ENCODE measurements at places on chromosomes 7 and 10. TPM values are rescaled to one million over a fixed set of nuclear protein-coding genes. Genes with fewer than 3 reads are reported as not detected.

- DNase-seq = peak; percentile 68
These were observed 171.1 kb downstream of the GLI3 start for GRCh38 chr7:42065942-42066341.

DNA sequence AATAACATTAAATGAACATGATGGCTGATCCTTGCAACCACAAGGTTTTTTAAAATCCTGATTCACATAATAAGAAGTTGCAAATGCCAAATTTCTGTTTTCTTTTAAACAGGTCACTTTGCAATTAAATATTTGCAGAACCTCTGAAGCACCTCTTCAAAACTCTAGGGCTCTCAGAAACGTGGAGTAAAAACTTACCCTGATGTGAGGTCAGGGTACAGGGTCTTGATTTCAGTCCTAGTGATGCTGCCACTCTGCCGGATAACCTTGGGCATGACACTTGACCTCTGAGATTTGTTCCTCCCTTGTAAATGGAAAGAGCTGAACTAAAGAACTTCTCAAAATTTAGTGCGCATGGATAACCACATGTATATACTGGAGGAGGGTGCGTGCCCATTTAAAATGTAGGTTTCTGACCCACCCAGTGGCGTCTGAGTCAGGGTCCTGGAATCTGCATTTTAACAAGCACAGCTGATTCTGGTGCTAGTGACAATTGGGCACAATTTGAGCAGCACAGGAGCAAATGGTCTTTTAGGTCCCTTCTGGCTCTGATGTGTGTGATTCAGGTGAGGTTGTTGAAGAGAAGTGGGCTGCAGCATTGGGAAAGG lies 35.5 kb upstream of the TNPO3 start:
- no peak for DNase-seq

DNA sequence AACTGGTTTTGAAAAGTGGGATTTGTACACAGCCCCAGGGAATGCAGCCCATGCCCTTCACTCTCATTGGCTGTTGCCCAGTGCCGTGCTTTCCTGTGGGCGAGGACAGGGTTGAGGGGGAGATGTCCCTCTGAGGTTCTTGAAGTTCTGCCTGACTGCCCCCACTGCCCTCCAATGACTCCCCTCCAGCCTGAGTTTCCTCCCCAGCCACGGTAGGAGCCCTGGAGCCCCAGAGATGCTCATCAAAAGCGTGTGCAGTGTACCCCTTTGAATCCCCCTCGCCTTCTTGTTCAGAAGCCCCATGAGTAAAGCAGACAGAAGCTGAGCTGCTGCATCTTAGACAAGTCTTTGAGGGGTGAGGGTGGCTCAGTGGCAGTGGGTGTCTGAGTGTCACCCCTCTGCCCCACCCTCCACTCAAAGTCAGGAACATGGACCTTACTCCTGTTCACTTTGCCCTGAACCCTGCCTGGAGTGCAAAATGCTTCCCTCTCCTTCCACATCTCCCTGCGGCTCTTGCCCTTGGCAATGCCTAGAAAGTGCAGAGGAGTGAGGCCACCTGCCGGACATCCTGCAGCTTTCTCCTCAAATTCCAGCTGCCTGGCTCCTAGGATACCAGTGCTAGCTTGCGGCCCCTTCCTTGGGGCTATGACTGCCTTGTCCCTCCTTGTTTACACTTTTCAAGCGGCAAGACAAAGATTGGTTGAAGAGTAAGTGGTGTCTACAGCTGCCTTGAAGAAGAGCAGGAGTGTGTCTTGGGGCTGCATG lies 19.9 kb downstream of the FAM241B start:
- no peak for DNase-seq

- no peak for DNase-seq
These were observed 4.0 kb downstream of the OPN4 start for GRCh38 chr10:86658261-86658741.

DNA sequence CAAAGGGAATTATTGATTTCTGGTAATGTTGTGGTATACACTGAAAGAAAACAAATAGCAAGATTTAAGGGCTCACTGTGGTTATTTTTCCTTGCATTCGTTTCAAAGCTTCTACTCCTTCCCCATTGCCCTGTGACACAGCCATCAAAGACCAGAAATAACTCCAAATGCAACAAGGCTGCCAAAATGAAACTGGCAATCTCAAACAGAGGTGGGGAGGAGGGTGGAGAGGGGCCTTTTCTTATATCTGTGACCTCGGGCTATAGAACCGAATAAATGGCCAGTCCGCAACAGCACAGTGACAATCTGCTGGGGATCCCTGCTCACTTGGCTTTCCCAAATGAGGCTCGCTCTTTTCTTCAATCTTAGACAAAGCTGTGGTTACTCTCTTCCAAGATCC lies 17.4 kb upstream of the SPOCK2 start:
- DNase-seq = no peak

GRCh38 chr7:47763063-47763974 lies 181.4 kb upstream of the TNS3 start:
- DNase-seq = peak; percentile 81

- DNase-seq = no peak
These were observed 43.4 kb upstream of the DNAJB6 start for GRCh38 chr7:157293413-157293788.

DNA sequence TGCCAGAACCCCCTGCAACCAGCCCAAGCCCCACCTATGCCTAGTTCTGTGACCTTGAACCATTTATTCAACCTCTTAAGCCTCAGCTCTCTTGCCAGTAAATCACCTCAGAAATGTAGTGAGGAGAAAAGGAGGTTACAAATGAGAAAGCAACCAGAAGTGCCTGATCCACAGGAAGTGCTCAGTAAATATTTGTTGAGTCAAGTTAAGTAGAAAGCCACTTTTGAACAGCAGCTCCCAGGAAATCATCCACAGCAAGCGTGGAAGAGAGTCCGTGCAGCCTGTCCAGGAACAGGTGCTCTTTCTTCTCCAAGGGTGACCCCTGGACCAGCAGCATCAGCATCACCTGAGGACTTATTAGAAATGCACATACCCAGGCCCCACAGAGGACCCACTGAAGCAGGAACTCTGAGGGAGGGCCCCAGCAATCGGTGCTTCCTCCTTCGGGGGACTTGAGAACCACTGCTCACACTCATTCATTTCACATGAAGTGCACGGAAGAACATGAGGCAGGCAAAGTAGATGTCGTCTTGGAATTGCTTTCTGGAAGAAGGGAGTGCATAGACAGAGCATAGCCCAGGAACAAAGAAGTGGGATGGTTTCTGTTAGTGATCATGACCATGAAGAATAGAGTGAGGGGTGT lies 6.3 kb upstream of the C10orf71 start:
- DNase-seq = no peak

- no peak for DNase-seq
These were observed 158.5 kb downstream of the GALNT17 start for GRCh38 chr7:71290452-71290851.

GRCh38 chr10:78779339-78779955 lies 289.3 kb upstream of the ZMIZ1 start:
- peak; percentile 81 for DNase-seq

The RSPH10B gene
- 1.4 TPM for total RNA-seq

- no peak for DNase-seq
These were observed 11.8 kb upstream of the CXCL12 start for GRCh38 chr10:44396671-44397191.

The LOXL4 gene
- 20.1 TPM for total RNA-seq

The TMUB1 gene
- 41.5 TPM for total RNA-seq

The SYT15B gene
- total RNA-seq = 0.52 TPM

- no peak for DNase-seq
These were observed 5.4 kb downstream of the SGPL1 start for GRCh38 chr10:70820976-70821750.

The COL26A1 gene
- total RNA-seq = not detected

DNA sequence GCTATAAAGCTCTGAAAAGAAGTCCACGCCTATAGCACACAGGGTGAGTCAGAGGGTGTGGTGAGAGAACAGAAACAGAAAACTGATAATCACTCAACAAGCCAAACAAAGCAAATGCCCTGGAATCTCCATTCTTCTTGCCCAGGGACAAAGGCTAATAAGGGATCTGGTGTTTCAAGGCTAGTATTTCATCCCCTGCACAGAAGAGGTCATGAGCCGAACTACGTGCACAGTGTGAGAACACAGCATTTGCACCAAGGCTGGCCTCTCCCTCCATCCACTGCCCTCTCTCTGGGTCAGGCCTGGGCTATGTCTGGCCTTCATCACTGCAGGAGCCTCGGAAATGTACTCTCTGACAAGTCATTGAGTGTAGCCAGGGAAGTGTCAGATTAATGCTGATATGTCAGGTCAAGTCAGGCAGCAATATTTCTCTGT lies 42.7 kb downstream of the PRR15 start:
- DNase-seq = peak; percentile 65

DNA sequence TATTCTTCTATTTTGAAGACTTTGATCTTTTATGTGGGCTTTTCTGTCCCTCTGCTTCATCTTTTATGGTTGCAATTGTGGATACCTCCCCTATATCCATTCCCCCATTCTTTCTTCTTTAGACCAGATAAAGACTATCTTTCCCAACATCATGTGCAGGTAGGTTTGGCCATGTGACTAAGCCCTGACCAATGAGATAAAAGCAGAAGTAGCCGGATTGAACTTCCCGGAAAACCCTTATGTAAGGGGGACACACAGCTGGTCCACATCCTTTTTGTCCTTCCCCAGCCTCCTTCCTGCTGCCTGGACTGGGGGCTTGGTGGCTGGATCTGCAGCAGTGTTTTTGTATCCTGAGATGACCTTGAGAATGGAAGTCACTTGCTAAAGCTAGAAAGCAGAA lies 33.5 kb upstream of the EXOC6 start:
- no peak for DNase-seq

The VGF gene
- 1.2 TPM for total RNA-seq

DNA sequence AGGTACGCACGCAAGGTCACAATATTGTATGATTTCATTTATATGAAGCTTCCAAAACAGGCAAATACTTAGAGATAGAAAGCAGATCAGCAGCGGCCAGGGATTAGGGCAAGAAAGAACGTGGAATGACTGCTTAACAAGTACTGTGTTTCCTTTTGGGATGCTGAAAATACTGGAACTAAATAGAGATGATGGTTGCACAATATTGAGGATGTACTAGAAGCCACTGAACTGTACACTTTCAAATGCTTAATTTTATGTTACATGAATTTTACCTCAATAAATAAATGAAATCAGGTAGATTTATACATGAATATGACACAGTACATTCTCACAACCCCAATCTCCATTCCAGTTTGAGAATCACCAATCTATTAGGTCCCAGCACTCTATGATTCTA lies 15.6 kb downstream of the SEM1 start:
- DNase-seq = no peak

The SLC16A9 gene
- total RNA-seq = 1.1 TPM

The ADCYAP1R1 gene
- not detected for total RNA-seq

The GALNT17 gene
- total RNA-seq = not detected

DNA sequence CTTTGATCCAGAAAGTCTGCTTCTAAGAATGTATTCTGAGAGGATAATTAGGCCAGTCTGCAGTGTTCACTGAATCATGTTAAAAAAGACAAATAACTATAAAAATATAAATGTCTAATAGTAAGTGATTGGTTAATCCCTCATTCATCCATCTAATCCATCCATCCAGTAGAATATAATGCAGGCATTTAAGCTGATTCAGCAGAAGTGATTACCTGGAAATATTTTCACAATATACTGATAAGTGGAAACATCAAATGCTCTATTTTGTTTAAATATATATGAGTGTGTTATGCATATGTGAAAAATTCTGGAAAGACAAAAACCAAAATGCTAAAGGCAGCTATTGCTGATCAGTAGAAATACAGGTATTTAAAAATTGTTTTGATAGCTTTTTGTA lies 152.6 kb downstream of the REEP3 start:
- DNase-seq = no peak

The TMEM270 gene
- not detected for total RNA-seq

GRCh38 chr7:72211175-72211574 lies 201.0 kb downstream of the CALN1 start:
- DNase-seq = no peak

The H2BK1 gene
- not detected for total RNA-seq

DNA sequence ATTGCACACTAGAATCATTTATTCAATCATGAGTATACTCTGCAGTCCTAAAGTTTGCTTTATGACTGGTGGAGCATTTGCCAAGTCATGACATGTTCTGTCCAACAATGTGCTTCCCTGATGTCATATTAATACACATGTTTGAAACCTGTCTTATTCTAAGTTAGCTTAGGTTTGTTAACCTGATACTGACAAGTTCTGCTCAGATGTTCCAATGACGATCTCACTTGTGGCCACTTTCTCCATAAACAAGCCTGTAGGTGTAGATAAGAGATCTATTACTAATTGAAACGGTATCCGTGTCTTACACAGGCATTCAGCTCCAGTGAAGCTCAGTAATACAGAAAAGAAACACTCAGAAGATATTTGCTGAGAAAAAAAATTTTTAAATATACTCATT lies 64.9 kb downstream of the GPR37 start:
- DNase-seq = peak; percentile 6

GRCh38 chr7:151897161-151897731 lies 20.3 kb upstream of the PRKAG2 start:
- no peak for DNase-seq

The UCMA gene
- not detected for total RNA-seq

DNA sequence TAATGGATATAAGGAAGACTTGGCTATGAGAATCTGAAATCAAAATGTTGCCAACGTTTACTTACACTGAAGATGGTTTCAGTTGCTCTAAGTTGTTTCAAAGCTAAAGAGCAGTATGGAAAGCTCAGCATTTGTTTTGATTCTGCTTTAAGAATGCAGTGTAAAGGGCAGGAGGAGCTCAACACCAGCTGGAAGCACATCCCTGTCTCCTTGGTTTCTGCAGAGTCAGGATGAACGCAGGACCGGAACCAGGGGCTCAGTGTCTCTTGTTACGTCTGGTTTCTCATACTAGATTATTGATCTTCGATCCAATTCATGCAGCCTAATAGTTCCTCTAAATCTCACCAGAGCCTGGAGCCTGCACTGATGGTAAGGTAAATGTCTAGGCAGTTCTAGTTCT lies 24.1 kb downstream of the ZRANB1 start:
- DNase-seq = no peak

The HOXA2 gene
- total RNA-seq = 0.35 TPM

DNA sequence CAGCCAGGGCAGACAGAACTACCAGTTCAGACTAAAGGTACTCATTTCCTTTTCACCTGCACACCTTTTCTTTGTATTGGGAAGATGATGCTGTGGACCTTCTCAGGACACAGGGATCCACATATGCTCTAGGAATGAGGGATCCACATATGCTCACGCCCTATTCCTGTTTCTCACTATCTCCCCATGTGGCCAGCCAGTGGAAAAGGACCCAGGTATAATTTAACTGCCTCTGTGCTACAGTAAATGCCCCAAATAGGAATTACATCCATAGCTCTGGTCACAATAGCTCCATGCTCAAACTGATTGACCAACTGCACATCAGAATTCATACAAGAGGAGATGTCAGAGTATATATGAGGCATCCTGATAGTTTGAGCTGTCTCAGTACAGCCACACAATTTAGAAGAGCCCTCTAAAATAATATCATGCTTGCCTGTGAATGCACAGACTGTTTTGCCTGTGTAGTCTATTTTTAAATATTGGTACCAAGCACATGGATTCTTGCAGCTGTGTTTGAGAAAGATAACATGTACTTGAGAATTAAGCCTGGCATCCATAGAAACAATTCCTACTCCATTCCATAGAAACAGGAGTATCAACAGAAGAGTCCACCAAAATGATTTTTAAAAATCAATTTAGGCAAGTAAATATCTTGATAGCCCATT lies 43.7 kb downstream of the CTTNBP2 start:
- no peak for DNase-seq

All from renal cortical epithelial cell (primary cell).